ENCODE measurements at places on chromosomes 4 and X.
A peak's percentile ranks its signal among the peaks of the same experiment; 100 is the strongest.

DNA sequence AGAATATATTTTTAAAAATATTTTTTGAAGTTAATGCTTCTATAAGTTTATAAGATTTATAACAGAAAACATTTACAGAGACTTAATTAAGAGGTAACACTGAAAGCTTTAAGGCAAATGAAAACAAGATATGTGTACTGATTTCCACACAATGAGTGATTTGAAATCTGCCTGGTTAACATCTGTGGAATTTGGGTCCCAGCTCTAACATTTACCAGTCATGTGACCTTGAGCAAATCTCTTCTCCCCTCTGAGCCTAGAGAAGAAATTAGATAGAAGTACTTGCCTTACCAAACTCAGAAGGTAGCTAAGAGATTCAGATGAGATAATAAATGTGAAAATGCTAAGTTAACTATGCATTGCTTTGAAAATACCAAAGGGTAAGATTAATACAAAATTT lies 458.8 kb upstream of the LCORL start:
- no peak for DNase-seq

DNA sequence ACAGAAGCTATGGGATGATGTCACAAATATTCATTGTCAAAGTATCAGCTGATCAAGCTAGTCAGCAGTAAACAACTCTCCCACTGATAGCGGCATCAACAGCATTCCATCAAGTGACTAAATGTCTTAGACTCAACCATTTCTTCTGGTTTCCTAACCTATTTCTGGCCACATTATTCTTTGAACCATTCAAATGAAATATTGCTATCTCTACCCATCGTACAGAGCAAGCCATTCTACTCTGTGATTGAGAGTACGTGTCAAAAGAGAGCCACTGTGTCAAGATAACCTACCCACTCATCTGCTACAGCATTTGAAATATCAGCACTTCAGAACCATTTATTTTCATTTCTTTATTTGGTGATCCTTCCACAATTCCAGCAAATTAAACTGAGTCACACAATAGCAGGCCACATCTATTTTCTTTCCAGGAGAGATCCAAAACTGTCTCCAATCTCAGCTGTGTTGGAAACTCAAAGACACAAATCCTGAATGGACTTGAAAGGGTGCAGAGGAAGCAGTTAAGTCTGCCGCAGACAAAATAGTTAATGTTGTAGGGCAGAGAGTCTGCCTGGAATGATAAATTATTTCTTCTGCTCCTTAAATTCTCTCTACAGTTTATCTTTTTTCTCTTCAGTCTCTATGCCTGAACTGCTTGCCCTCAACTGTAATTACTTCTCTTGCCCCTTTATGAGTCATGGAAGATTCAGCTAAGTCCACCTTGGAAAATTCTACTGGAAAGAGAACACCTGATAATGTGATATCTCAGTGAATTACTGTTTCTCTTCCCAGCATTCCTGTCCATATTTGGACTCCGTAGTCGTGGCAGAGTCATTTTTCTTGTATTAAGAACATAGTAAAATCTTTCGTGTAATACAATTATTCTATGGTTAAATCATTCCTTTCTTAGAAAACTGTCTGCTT lies 364.8 kb downstream of the PDGFC start:
- DNase-seq, result no peak

- no peak for DNase-seq
Observed at GRCh38 chr4:1218634-1219565, 30.0 kb downstream of the CTBP1 start.

- no peak for DNase-seq
Observed at GRCh38 chrX:128619490-128619889, 567.3 kb upstream of the ACTRT1 start.

- DNase-seq, result no peak
Observed at GRCh38 chr4:12186526-12186925, 757.8 kb upstream of the HS3ST1 start.

GRCh38 chr4:133524369-133524768 lies 375.3 kb downstream of the PCDH10 start:
- DNase-seq, result no peak

- DNase-seq, result peak; percentile 96
Observed at GRCh38 chr4:118989098-118990080, 100.7 kb downstream of the SYNPO2 start.

DNA sequence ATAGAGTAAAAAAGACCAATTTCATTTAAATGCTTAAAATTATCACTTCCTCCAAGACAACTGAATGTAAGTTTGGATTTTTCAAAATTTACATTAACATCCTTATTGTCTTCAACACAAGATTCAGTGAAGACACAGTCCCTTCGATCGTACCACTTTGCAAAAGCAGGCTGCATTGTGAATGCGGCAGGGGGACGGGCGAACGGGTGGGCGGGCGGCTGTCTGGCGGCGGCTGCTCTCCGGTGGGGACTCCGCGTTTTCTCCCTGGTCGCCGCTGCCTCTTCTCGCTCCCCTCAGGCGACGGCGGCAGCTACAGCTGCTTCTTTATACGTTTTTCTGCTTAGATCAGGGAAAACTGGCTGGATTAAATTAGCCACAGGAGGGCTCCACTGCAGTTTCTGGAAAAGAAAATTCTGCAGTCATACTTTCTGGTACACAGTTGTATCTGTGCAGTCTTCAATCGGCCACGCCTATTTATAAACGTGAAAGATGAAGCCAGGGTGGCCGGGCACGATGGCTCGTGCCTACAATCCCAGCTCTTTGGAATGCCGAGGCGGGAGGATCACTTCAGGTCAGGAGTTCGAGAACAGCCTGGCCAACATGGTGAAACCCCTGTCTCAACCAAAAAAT lies 33.9 kb upstream of the HPF1 start:
- no peak for DNase-seq

- DNase-seq, result no peak
Observed at GRCh38 chrX:4805502-4805901, 1092.1 kb upstream of the PRKX start.

- DNase-seq, result peak; percentile 14
Observed at GRCh38 chrX:55008571-55009358, 8.6 kb downstream of the APEX2 start.

DNA sequence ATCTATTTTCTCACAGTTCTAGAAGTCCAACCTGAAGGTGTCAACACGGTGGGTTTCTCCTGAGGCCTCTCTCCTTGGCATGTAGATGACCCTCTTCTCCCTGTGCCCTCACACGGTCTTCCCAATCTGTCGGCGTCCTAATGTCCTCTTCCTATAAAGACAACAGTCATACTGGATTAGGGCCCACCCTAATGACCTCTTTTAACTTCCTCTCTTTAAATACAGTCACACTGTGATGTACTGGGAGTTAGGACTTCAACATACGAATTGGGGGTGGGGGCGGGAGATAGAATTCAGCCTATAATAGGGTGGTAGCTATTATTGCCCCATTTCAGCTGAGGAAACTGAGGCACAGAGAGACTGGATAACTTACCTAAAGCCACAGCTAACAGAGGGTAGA lies 70.2 kb downstream of the SMIM20 start:
- DNase-seq, result no peak

- no peak for DNase-seq
Observed at GRCh38 chr4:119014658-119015057, 121.0 kb upstream of the MYOZ2 start.

GRCh38 chr4:9931146-9931545 lies 90.2 kb downstream of the SLC2A9 start:
- no peak for DNase-seq

- DNase-seq, result no peak
Observed at GRCh38 chr4:4248885-4249203, 821 bp upstream of the TMEM128 start.

DNA sequence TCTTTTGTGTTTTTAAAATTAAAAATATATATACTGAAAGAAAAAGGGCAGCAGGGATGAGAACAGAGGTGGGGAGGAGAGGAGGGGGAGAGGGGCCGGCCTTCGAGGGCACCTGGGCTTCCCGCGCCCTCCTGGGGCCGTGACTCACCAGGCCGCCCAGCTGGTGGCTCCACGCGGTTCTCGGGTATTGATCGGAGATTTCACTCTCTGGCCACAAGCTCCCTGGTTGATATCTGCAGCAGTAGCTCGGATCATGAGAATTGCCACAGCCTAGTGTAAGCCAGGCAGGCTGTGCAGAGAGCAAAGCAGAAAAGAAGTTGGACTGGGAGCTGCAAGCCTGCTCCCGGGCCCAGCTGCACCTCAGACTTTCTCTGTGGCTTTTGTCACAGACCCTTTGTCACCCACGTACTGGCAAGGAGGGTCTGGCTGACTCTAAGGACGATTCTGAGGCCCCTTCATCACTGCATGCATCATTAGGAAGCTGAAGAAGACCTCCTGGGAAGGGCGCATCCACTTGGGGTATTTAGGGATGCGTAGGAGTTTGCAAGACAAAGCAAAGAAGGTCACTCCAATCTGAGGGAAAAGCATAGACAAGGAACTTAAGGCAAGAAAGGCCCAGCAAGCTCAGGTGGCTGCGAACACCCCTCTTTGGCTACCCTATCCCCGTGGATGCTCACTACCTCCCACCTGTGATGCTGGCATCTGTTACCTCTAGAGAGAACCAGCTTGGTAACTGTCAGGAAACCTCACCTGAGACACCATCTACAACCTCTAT lies 71.7 kb downstream of the CPZ start:
- DNase-seq, result no peak

GRCh38 chr4:1490011-1490653 lies 83.9 kb upstream of the NKX1-1 start:
- no peak for DNase-seq

GRCh38 chr4:48604527-48604926 lies 114.5 kb downstream of the ZAR1 start:
- DNase-seq, result no peak

GRCh38 chr4:2459589-2460349 lies 9.1 kb upstream of the RNF4 start:
- no peak for DNase-seq

DNA sequence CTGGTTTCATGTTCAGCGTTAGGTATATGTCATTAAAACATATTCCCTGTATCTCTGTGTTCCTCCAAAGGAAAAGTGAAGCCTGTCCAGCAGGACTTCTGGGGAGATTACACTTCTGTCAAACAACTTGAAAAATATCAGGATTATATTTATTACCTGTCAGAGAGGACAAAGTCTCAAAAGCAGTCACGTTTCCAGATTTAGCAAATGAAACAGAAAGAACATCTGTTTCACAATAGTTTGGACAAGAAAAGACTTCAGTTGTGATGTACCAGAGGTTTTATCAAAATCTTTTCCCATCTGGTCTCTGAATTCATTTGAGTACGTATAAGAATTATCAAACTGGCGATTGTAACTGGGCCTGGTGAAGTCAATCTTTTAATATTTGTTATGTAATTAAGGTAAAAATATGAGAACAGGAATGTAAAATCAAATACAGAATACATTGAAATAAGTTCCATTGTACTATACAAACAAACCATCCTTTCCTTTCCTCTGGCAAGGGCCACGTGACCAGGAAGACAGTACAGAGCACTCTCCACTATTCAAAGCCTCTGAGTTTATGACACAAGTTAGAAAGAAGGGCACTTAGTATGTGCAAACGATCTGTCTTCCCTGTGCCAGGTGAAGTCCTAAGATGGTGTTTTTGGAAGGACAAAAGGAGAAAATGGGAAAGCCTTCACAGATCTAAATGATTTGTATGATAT lies 3.2 kb downstream of the CASP3 start:
- DNase-seq, result no peak

- no peak for DNase-seq
Observed at GRCh38 chr4:132998585-132999230, 150.4 kb upstream of the PCDH10 start.

DNA sequence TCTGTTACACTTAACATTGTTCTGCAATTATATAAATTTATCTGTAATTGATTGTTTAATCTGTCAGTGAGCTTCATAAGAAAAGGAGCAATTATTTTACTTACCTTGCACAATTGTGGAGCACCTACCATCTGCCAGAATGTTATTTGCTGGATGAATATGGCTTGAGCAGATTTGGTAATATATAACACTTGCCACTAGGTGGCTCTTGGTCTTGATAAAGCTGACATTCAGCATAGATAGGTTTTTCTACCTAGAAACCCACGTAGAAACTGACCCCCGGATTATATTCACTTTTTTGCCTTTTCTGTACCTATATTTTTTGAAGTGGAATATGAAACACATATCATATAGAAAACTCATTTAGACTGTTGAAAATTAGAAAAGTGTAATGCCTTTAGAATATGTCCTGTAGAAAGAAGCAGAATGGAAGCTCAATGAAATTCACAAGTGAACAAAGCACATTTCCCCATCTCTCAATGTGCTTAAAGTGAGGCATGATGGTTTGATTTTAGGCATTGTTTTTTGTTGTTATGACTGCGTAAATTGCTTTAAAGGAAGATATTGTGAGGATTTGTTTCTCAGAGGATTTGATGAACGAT lies 9.5 kb downstream of the RBPJ start:
- DNase-seq, result no peak

DNA sequence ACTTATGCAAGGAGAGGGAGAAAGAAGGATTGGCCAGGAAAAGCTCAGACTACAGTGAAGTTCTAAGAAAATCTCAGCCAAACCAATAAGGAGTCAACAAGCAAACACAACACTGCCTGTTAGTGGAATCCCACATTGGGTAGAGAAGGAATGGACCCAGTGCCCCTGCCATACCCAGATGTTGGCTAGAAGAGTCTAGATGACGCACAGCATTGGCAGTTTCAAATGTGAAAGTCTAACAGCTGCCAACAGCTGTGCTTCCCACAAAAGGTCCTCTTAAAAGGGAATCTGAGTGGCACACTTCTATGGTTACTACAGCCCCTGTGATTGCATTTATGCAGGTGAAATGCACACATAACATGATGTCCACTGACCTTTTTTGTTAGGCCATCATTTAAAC lies 37.2 kb upstream of the CPEB2 start:
- no peak for DNase-seq

GRCh38 chr4:76533314-76533713 lies 98.3 kb downstream of the SHROOM3 start:
- no peak for DNase-seq

- DNase-seq, result no peak
Observed at GRCh38 chrX:139795196-139795595, 87.2 kb upstream of the MCF2 start.

- DNase-seq, result no peak
Observed at GRCh38 chrX:127038065-127038464, 218.5 kb downstream of the PRR32 start.

DNA sequence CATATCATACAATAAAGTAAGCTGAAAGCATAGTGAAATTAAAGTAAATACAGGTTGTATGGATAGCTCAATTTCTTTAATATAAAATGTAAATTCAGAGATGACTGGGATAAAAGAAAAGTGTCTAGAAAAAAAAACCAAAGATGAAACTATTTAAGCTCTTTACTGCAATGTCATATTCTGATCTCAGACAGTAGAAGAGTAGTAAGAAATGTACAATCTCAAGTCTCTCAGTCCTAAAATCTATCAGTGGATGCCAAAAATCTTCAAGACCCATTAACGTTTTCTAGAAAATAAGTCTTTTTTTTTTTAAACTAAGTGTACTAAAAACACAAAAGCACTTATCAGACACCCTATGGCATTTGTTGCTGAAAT lies 13.8 kb downstream of the MGARP start:
- no peak for DNase-seq

- DNase-seq, result no peak
Observed at GRCh38 chr4:100880011-100880410, 362.2 kb upstream of the EMCN start.

- peak; percentile 56 for DNase-seq
Observed at GRCh38 chr4:85496933-85497332, 22.0 kb downstream of the ARHGAP24 start.
